Fibroblast of skin of back (primary cell): ENCODE measurements at places on chromosomes 2 and 18.

- no peak for DNase-seq
These were observed 798.5 kb downstream of the TRIB2 start for GRCh38 chr2:13515254-13515653.

- peak; percentile 66 for DNase-seq
These were observed 118.4 kb downstream of the MAP4K4 start for GRCh38 chr2:101815739-101816391.

GRCh38 chr2:134212746-134213145, 41.1 kb upstream of the MGAT5 start:
- no peak for DNase-seq

DNA sequence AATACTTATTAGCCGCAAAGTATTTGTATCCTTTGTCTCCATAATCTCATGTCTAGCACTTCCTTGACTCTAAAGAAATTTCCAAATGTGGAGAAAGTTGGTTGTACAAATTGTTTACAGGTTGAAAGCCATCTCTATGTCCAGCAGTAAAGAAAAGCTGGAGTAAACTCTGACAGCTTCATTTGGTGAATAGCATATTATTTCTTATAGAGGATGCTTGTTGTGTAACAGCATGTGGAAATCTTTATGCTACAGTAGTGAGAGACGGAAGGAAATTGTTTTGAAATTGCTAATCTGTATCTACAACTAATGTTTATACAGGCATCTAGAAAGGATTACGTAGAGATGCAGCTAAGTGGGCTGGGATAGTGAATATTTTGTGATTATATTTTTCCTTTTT, 78.5 kb downstream of the UGGT1 start:
- peak; percentile 10 for DNase-seq

GRCh38 chr2:235538144-235538639, 44.3 kb downstream of the AGAP1 start:
- DNase-seq = no peak

GRCh38 chr2:2238726-2239269, 92.3 kb downstream of the MYT1L start:
- no peak for DNase-seq

- DNase-seq = no peak
These were observed 239.2 kb upstream of the CWC22 start for GRCh38 chr2:180246268-180246667.

DNA sequence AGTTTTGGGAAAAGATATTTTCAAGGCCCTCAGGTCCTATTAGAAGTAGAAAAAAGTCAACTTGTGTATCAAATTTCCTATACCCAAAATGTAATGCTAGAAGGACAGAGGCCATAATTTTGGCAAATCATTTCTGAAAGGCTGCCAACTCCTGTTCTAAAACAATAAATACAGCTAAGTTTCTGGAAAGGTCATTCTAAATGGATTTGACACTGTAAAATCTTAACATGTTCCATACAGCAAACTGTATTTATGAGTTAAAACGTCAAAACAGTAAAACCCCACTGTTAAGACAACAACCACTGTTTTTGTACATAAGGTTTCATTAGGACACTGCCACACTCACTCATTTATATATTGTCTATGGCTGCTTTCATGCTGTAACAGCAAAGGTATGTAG, 9.7 kb downstream of the FAM98A start:
- DNase-seq = no peak

DNA sequence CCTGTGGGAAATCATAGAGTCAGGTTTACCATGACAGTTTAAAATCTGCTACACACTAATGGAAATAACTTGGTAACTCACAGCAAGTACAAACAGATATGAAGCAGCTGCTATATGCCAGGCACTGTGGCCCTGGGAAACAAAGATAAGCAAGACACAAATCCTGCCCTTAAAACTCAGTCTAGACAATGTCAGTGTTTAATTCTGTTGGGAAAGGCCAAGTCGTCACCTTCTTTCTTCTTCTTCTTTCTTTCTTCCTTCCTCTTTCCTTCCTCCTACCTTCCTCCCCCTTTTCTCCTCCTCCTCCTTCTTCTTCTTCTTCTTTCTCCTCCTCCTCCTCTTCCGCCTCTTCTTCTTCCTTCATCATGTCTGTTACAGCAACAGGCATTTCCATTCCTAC, 26.8 kb downstream of the PLEK start:
- no peak for DNase-seq

DNA sequence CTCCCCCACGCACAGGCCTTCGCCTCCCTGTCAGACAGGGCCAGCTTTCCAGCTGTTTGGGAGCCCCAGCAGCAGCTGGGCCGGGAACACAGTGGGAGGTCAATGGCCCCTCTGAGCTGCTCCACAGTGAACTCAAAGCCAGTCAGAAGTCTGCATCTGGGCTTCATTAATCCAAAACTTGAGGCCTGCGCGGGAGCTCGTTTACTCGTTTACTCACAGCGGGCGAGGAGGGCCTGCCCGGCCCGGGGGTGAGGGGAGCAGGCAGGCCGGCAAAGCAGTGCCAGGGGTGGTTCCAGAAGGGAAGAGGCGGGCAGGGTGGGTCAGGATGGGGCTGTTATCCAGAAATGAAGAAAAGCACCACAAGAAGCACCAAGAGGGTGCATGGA, 36.8 kb upstream of the SEMA4C start:
- peak; percentile 71 for DNase-seq

GRCh38 chr2:204108330-204108751, 171.8 kb downstream of the ICOS start:
- DNase-seq = peak; percentile 35

DNA sequence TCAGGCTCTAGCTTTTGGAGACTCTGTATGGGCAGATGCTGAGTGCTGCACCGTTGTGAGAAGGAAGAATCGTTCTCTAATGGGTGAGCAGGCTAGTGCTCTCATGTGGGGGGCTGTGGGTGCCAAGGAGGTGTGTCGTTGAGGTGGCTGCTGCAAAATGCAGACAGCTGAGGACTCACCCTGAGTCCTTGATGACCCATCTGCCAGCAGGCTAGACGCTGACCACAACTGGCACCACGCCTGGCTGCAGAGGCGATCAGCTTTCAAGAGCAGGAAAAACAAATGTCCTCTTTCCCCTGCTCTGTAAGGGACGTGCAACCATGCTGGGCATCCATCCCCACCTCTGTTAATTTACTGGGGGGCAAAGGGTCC, 48.2 kb downstream of the HAUS1 start:
- DNase-seq = peak; percentile 77

DNA sequence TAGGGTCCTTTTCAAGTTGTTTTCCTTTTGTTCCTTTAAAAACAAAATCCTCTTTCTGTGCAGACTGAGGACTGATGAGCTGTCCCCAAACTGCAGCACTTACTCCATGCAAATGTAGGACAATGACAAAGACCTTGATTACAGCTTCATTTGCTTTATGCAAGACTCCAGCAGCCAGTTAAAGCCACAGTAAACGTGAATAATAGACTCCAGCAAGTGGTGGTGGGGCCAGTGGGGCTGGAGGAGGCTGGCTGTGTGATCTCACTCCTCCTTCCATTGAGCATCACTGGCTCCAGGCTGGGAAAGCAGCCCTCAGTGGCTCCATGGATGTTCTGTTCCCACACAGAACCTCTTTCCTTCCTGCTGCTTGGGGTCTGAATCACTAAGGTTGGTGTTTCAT, 306.0 kb upstream of the CELF4 start:
- DNase-seq = no peak

GRCh38 chr2:236843161-236843968, 242.3 kb upstream of the COPS8 start:
- no peak for DNase-seq

GRCh38 chr2:60560734-60561644, 7.5 kb upstream of the BCL11A start:
- DNase-seq = no peak

DNA sequence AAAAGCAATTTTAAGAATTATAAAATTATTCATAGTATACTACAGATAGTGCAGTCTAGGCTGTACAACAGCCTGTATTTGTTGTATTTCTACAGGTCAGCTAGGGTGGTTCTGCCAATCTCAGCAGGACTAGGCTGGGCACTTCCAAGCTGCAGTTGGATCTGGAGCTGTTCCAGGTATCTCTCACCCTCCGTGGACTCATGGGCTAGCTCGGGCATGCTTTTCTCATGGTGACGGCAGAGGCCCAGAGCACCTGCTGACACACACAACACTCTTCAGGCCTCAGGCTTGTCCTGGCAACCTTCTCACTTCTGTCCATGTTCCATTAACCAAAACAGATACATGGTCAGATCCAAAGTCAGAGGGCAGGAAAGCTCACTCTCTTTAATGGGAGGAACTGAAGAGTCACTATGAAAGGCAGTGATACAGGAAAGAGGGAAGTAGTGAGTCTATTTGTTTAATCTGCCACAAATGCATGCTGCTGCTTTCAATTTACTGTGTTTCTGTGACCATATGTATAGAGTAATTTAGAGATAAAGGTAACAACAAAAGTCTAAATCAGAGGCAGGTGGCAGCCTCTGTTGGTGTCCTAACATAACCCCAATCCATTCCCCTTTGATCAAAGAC, 462.4 kb upstream of the ACVR2A start:
- DNase-seq = no peak

DNA sequence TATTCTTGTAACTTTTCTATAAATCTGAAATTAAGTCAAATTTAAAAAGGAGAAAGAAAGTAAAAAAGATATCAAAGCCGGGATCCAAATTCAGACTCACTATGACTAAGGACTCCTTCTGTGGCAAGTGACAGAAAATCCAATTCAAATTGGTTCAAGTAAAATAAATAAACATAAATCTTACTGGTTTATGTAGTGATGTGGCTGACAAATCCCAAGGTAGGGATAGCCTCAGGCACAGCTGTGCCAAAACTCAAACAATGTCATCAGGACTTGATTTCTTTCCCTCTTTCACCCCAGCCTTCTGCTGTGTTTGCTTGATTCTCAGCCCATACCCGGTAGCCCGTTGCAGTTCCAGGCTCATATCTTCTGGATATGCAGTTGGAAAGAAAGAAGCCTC, 284.6 kb downstream of the SP3 start:
- no peak for DNase-seq

DNA sequence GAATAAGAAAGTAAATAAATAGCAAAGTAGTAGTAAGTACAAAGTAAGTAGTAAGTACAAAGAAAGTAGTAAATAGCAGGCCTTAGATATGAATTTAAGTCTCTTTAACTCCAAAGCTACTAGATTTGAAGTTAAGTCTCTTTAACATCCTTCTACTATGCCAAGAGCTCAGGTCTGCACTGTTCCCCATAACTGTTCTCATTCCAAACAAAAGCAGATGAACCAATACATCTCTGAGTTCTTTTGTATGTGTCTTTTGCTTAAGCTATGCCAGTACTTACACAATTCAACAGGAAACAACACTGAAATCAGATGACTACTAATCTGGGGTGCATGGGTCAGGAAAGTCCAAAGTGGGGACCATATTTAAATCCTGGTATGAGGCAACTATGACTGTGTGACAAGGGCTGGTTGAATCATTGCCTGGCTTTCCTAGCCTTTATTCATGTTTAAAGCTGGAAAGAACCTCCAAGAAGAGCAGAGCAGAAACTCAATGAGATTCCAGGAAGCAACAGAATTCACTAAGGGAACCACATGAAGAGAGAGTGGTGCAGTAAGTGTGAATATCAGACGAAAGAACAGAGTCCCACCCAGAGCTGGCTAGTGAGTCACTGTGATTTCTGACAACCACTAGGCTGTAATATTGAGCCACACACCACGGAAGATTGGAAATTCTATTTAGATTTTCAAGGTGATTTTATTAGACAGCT, 51.0 kb upstream of the CYP26B1 start:
- peak; percentile 32 for DNase-seq

GRCh38 chr2:104901037-104901881, 47.3 kb downstream of the POU3F3 start:
- no peak for DNase-seq

DNA sequence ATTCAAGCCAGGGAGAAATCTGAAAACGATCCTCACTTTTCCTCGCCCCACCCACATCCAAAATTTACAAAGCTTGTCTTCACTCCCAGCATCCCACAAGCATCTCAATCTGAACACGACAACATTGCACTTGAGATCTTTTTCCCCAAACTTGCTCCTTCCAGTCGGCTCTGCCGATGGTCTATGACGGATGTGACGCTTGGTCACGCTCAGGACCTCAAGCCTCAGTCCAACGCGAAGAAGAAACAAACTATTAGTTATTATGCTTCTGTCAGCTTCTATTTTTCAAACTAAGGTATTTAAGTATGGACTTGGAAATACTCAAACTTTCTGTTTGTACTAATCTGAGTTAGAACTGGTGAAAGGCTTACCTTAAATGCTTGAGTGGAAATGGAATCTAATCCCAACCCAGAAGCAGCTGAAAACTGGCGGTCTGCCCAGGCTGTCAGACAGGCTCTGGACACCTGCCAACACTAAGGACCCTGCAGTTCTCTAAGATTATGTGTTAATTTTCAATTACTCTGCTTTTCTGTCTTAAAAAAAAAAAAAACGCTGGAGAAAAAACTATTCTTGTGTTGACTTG, 132.1 kb upstream of the DNMT3A start:
- peak; percentile 4 for DNase-seq

DNA sequence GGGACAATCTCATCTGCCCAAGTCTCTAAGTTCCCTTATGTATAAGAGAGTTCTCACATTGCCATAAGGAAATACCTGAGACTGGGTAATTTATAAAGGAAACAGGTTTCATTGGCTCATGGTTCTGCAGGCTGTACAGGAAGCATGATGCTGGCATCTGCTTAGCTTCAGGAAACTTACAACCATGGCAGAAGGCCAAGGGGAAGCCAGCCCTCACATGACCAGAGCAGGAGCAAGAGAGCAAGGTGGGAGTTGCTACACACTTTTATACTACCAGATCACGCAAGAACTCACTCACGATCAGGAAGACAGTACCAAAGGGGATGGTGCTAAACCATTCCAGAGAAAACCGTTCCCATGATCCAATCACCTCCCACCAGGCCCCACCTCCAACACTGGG, 73.9 kb downstream of the PRKRA start:
- DNase-seq = no peak

GRCh38 chr18:54284535-54284934, 15.2 kb downstream of the POLI start:
- no peak for DNase-seq

- peak; percentile 81 for DNase-seq
These were observed 150.2 kb upstream of the SPATS2L start for GRCh38 chr2:200156166-200156835.

GRCh38 chr2:200600549-200601225, 14.9 kb downstream of the AOX1 start:
- no peak for DNase-seq

GRCh38 chr2:42808301-42808700, 15.9 kb upstream of the HAAO start:
- DNase-seq = no peak

- no peak for DNase-seq
These were observed 7.3 kb downstream of the PTH2R start for GRCh38 chr2:208413931-208414330.

DNA sequence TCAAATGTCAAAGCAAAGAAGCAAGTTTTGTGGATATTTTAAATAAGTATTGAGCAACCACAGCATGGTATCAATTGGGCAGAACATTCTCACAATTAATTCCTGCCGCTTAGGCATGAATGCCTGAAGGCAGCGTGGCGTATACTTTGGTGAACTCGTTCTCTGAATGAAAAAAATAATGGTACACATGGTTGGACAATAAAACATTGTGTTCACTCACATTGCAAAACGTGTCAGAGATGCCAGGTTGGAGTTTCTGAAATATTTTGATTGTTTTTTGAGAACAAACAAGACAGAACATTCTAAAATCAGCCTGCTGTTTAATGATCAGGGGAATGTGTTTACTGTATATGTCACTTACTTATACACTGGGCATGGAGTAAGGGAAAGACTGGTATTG, 254.2 kb downstream of the CDH2 start:
- DNase-seq = no peak
